ENCODE measurements at places on chromosomes 4 and X. TPM values are rescaled to one million over a fixed set of nuclear protein-coding genes. Genes with fewer than 3 reads are reported as not detected.

The RAP1GDS1 gene
- polyA plus RNA-seq = 30.9 TPM

The DTHD1 gene
- not detected for polyA plus RNA-seq

The ALAS2 gene
- polyA plus RNA-seq = 10.5 TPM

The PDLIM3 gene
- polyA plus RNA-seq = 6.1 TPM

The COL4A5 gene
- polyA plus RNA-seq = 107 TPM

The GABRB1 gene
- polyA plus RNA-seq = 0.36 TPM

The MTTP gene
- 10.1 TPM for polyA plus RNA-seq

The RADX gene
- polyA plus RNA-seq = 5.2 TPM

The EDA2R gene
- 0.50 TPM for polyA plus RNA-seq

The RBM41 gene
- 19.6 TPM for polyA plus RNA-seq

The GNRHR gene
- 0.54 TPM for polyA plus RNA-seq

The PABPC1L2B gene
- polyA plus RNA-seq = not detected

The EMCN gene
- 137 TPM for polyA plus RNA-seq

The CCKAR gene
- not detected for polyA plus RNA-seq

The TRAM1L1 gene
- polyA plus RNA-seq = 15.1 TPM

The DUX4 gene
- polyA plus RNA-seq = 0.59 TPM

The F8A2 gene
- polyA plus RNA-seq = not detected
